Muscle of leg (tissue), 16 donors: ENCODE measurements at places on chromosomes 12 and 14. TPM values are rescaled to one million over a fixed set of nuclear protein-coding genes. Genes with fewer than 3 reads are reported as not detected.
A peak's percentile ranks its signal among the peaks of the same experiment; 100 is the strongest.

Gene TSPAN8
- total RNA-seq, result 2.5 TPM

- no peak for DNase-seq
Observed at GRCh38 chr12:10901427-10901826, 7.9 kb downstream of the TAS2R13 start.

DNA sequence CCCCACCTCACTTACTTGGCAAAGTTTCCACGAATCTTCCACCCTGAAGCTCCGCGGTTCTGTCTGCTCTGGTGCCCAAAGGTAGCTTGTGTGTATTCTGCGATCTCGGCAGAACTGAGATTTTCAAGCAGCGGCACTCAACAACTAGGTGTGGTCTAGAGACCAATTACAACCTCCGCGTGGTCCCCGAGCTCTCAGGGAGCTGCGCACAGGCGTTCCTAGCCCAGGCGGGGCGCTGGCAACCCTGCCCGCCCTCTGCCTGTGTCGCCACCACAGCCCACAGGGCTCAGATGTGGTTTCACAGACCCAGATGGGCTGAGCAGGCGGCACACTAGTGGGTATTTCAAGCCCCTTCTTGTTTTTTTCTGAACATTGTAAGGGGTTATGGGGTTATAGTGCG lies 1.5 kb upstream of the DIABLO start:
- DNase-seq, result no peak

DNA sequence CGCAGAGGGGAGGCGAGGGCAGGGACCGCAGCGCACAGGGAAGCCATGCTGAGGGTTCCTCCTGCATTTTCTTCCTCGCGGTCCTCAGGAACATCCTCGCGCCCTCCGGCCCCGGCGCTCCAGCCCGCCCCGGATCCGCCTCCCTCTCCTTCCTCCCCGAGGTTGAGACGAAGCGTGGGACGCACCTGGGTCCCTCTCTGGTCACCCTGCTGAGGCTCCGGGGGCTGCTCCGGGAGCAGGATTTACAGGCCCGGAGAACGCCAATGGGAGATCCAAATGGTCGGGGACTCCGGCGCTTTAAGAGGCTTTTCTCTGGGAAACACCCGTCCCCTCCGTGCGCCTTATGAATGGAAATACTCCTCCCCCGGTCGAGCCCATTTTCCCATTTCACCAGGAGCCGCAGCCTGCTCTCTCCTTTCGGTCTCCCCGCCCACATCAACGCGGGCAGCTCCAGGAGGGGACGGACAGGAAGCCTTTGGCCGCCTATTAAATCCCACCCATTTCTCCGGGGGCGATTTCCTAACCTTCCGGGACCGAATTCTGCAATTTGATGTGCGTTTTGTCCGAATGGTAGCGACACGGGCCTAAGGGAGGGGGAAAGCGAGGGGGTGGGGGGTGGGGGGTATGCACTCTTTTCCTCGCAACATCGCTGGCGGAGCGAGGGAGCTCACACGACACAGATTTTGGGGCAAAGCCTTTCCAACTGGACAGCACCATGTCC lies at the start of gene UNC79:
UNC79 (plus strand) TSS at position 625 of the 721 bp plus-strand sequence; CDS start at position 716, 91 bp downstream.
- peak; percentile 23 for DNase-seq

Gene LRRK2
- total RNA-seq, result 5.9 TPM

DNA sequence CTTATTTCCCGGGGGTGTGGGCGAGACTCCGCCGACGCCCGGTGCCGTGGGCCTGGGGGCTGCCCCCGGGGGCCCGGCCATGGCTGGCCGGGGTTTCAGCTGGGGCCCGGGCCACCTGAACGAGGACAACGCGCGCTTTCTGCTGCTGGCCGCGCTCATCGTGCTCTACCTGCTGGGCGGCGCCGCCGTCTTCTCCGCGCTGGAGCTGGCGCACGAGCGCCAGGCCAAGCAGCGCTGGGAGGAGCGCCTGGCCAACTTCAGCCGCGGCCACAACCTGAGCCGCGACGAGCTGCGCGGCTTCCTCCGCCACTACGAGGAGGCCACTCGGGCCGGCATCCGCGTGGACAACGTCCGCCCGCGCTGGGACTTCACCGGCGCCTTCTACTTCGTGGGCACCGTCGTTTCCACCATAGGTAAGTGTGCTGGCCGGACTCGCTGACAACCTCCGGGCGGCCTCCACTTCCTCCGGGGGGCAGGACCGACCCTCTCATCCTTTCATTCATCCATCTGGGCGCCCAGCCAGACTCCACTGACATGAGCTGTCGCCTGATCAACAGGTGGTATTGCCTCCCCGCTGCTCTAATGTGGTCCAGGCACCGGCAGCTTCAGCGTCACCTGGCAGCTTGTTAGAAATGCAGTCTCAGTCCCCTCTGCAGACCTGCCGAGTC lies 467 bp downstream of the KCNK13 start:
- peak; percentile 11 for DNase-seq

Gene PARPBP
- total RNA-seq, result 6.8 TPM

Gene HHIPL1
- total RNA-seq, result 2.3 TPM

GRCh38 chr14:92368001-92368400 lies 45.0 kb downstream of the SLC24A4 start:
- no peak for DNase-seq

DNA sequence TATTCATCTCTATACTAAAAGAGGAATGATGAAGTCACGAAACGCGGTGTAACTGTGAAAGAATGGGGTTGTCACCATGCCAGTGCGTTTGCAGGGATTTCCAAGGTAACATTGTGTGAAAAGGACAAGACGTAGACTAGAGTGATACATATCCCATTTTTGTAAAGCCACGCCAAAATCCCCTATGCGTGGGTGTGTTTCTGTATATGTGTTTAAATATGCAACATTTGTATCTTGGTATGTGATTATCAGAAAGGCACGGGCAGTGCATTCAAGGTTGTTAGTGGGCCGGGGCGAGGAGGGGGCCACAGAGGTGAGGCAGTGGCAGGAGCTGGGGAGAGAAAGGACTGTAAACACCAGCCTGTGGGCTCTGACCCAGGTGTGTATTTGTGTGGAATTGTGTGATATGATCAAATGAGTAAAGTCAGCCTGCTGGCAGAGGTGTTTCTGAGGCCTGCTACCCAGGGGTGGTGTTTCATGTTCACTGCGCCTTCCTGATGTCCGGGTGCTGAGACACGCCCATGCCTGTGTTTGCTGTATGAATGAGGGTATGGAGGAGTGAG lies 137.8 kb downstream of the ADGRD1 start:
- no peak for DNase-seq

GRCh38 chr12:60194678-60195077 lies 598.8 kb downstream of the SLC16A7 start:
- DNase-seq, result no peak

Gene IL23A
- total RNA-seq, result 0.18 TPM

- no peak for DNase-seq
Observed at GRCh38 chr12:115000038-115000437, 316.1 kb upstream of the TBX3 start.

- no peak for DNase-seq
Observed at GRCh38 chr14:20905676-20906075, 14.5 kb downstream of the RNASE3 start.

DNA sequence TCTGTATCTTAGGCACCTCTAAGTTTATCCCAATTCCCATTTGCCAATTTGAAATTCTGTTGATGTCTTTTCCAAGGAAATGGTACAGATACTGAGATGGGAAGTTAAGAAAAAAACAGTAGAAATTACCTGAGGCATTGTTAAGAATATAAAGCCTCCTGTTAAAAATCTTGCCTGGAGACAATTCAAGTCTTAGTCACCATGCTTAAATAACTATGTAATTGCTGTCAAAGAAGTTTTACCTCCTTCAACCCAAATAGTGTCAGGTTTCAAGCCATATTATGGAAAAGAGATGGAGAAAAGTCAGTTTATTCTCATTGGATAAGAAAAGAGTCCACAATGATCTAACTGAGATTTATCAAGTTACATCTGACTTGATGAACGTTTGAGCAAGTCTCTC lies 974.7 kb downstream of the GALC start:
- no peak for DNase-seq

Gene REP15
- total RNA-seq, result 1.3 TPM

DNA sequence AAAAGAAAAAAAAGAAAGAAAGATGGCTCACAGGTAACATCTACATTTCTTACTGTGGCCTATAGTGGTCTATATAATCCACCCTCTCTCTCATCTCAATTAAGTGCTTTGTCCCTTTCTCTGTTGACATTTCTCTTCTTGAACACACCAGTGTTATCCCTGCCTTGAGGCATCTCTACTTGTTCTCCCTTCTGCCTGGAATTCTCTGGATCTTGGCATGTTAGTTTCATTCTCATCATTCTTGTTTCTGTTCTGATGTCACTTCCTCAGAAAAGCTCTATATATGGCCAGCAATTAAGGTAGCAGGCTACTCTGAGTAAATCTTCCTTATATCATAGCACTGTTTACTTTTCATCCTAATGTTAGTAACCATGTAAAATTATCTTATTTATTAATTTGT lies 155.7 kb upstream of the PDZRN4 start:
- DNase-seq, result no peak

Gene CPNE6
- not detected for total RNA-seq

DNA sequence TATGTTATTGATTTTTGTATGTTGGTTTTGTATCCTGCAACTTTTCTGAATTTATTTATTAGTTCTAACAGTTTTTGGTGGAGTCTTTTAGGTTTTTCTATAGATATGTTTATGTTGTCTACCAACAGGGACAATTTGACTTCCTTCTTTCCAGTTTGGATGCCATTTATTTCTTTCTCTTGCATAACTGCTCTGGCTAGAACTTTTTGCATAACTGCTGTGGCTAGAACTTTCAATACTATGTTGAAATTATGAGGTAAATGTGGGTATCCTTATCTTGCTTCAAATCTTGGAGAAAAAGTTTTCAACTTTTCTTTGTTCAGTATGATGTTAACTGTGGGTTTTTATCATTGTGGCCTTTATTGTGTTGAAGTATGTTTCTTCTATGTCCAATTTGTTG lies 39.9 kb upstream of the PLBD1 start:
- no peak for DNase-seq

DNA sequence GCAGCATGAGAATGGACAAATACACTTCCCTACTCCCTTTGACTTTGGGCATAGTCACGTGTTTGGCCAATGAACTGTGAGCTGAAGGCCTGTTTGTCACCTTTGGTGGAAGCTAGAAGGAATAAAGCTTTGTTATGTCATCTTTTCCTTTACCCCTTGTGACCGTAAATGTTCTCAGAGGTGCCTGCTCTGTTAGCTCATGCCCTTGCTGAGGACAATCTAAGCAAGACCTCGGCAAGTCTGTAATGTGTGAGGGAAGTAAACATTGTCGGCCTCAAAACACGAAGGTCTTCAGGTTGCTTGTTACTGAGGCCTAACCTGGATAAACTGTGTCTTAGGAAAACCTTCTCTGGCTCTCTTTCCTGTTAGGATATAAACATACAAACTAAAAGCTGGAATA lies 354.2 kb downstream of the TMEM132D start:
- DNase-seq, result no peak

- no peak for DNase-seq
Observed at GRCh38 chr12:117124421-117125271, 25.4 kb upstream of the TESC start.

DNA sequence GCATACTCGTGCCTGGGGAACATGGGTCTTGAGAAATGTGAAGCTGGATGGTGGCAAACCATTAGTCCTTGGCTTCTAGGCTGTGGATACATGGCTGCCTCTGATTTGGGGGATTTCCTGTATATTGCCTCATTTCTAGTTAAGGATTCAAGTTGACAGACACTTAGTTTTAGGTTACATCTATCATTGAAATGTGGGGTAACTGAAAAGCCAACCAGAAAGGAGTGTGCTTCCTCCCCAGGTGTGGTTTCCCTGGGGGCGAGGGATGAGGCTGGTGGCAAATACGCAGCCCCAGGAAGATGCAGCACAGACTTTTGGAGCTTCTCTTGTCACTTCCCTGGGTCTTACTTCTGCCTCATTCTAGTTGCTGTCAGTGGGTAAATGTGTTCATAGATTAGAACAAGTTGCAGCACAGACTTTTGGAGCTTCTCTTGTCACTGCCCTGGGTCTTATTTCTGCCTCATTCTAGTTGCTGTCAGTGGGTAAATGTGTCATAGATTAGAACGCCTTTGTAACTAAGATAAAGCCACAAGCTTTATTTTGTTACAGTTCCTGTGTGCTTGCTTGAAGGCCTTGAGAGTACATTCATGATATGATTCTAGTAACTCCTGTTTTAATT lies 85.1 kb downstream of the BORCS5 start:
- no peak for DNase-seq

Gene ADCY6
- total RNA-seq, result 25.6 TPM

- no peak for DNase-seq
Observed at GRCh38 chr14:24613747-24614146, 4.3 kb upstream of the GZMH start.

- peak; percentile 35 for DNase-seq
Observed at GRCh38 chr12:51320311-51320694, 3.7 kb downstream of the BIN2 start.

GRCh38 chr14:105487986-105488777 lies 1.5 kb downstream of the CRIP1 start:
- DNase-seq, result peak; percentile 42

- no peak for DNase-seq
Observed at GRCh38 chr12:14988035-14988434, 15.2 kb downstream of the PDE6H start.

GRCh38 chr12:122834921-122835749 lies at the start of gene HIP1R:
TSS of gene HIP1R (plus strand) at chr12:122835457. CDS start at chr12:122835551, 94 bp downstream.
- DNase-seq, result peak; percentile 31

- DNase-seq, result peak; percentile 71
Observed at GRCh38 chr12:6200256-6201212, at the start of gene CD9. TSS of gene CD9 (plus strand) at chr12:6200400. CDS start at chr12:6200500, 100 bp downstream.

DNA sequence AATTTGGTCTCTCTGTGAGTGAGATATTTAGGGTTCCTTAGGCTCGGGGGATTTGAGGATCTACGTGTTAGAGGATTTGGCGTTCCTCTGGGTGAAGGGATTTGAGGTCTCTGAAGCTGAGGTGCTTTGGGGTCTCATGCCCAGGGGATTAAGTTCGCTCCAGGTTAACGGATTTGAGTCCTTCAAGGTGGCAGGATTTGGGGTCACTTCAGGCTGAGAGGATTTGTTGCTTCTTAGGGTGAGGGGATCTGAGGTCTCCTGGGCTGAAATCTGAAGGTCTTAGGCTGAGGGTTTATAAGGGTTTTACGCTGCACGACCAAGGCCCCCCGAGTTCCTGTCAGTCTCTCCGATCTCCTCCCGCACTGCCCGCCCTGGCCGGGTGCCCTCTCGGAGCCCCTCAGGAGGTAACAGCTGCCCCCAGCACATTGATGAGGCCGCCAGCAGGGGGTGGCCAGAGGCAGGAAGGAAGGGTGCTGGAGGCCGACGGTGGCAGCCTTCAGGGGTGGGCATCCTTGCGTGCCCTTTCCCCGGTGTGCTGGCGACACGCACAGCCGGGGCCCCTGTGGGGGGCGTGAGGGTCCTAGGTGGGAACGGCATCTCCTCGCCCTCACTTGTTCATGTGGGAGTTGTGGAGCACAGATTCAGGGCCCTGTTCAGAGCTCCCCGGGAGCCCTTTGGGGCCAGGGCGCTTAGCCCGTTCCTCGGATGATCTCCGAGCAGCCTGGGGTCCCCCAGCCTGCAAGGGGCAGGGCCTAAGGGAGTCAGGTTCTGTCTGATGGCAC lies 14.3 kb downstream of the CEP170B start:
- DNase-seq, result no peak

Gene TCHP
- total RNA-seq, result 9.9 TPM

GRCh38 chr14:31253746-31254471 lies 46.3 kb upstream of the HECTD1 start:
- DNase-seq, result no peak

Gene CBLN3
- total RNA-seq, result 1.2 TPM

Gene BEGAIN
- 2.0 TPM for total RNA-seq

GRCh38 chr14:93084866-93085857 lies 30.6 kb downstream of the ITPK1 start:
- no peak for DNase-seq
